ENCODE measurements at places on chromosomes 16 and 17. TPM values are rescaled to one million over a fixed set of nuclear protein-coding genes. Genes with fewer than 3 reads are reported as not detected.

The ITGAD gene
- total RNA-seq, result not detected

The C17orf78 gene
- not detected for total RNA-seq

The FOXL1 gene
- total RNA-seq, result 0.60 TPM

The TMEM238L gene
- not detected for total RNA-seq

The RNPS1 gene
- total RNA-seq, result 45.4 TPM

The MPV17L gene
- total RNA-seq, result under 0.01 TPM

The MPP2 gene
- under 0.01 TPM for total RNA-seq

The SYNGR3 gene
- total RNA-seq, result 0.40 TPM

The CFAP52 gene
- total RNA-seq, result not detected

The PARD6A gene
- 2.6 TPM for total RNA-seq

The VASN gene
- 1.6 TPM for total RNA-seq

The HOXB7 gene
- total RNA-seq, result under 0.01 TPM

The LRRC37A2 gene
- 1.7 TPM for total RNA-seq

The GPR139 gene
- total RNA-seq, result not detected

The CHST5 gene
- total RNA-seq, result not detected

The UTS2R gene
- total RNA-seq, result not detected

The CES5A gene
- not detected for total RNA-seq

The PYY gene
- not detected for total RNA-seq

The KCTD11 gene
- 3.8 TPM for total RNA-seq

The CCL15 gene
- not detected for total RNA-seq

The YBX2 gene
- under 0.01 TPM for total RNA-seq

The HEATR9 gene
- total RNA-seq, result not detected

The TMEM88 gene
- total RNA-seq, result 7.1 TPM

The BCAS3 gene
- total RNA-seq, result 10.9 TPM

The C1QTNF8 gene
- total RNA-seq, result not detected

The ST6GALNAC1 gene
- not detected for total RNA-seq

The KRTAP9-4 gene
- total RNA-seq, result not detected

The HID1 gene
- 44.8 TPM for total RNA-seq

The SLC5A10 gene
- total RNA-seq, result not detected

Measured in lung microvascular endothelial cell (primary cell).